ENCODE measurements at places on chromosomes 12 and 14.

- no peak for DNase-seq
Observed at GRCh38 chr12:80178846-80179245, 79.5 kb downstream of the OTOGL start.

DNA sequence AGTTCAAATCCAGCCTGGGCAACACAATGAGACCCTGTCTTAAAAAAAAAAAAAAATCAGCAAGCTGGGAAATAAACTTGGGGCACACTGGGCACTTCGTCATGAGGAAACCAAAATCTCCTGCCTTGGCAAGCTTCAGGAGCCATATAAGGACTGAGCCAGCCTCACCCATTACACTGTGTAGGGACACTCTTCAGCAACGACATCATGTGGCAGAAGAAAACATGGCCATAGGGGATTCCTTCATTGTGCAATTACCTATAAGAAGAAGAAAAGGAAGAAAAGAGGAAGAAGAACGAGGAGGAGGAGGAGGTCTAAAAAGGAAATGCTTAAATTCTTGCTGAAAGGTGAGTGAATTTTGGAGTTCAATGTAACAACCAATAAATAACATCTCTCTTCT, 26.1 kb upstream of the IFNG start:
- DNase-seq = no peak

DNA sequence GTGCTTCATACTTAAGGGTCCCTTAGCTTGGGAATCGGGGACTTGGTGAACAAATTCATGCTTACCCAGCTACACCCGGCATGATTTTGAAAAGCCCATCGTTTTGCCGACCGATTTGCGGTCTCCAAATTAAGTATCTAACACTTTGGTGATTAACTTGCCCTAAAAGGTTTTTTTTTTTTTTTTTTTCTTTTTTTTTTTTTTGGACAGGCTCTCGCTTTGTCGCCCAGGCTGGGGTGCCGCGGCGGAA, 843 bp upstream of the HSP90AA1 start:
- no peak for DNase-seq

- DNase-seq = no peak
Observed at GRCh38 chr14:34098985-34099349, 148.1 kb upstream of the EGLN3 start.

- DNase-seq = no peak
Observed at GRCh38 chr12:62519043-62519442, 52.4 kb downstream of the MON2 start.

- peak; percentile 17 for DNase-seq
Observed at GRCh38 chr12:85865890-85866289, 8.2 kb upstream of the NTS start.

DNA sequence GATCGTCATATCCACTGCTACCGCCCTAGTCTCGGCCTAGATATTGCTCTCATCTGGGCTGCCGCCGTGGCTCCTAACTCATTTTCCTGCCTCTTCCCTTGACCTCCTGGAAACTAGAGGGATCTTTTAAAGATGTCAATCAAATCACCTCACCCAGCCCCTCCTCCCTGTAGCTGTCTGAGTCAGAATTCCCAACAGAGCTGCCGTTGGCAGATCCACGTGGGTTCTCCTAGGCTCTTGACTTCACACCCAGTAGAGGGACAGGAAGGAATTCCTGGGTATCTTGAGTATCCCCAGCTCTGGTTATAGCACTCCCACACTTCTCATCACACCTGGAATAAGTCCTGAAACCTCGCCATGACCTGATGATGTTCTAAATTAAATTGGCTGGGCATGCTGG, 11.9 kb downstream of the TGFB3 start:
- DNase-seq = no peak

DNA sequence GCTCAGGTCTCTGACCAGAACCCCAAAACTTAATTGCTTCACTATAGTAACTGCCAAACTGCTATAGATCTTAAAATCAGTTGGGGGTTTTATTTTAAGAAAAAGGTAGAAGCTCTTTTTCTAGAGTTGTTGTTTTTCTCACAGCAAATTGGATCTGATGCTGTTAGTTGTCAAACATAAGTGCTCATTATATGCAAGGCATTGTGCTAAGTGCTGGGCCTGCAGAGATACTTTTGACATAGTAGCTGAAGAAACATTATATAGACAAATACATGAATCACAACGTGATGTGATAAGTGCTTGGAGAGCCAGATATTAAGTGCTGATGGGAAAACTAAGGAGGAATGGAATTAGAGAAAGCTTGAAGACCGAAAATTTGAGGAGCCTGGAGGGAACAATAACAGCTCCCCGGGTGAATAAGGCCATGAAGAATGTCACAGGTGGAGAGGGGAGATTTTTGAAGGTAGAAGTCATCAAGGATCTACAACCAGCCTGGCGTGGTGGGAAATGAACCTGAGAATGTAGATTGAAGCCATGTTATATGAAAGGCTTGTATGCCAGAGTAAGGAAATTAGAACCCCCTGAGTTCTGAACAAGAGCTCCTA, 126.5 kb downstream of the DYRK2 start:
- DNase-seq = no peak

GRCh38 chr14:46404865-46405811, 246.4 kb downstream of the RPL10L start:
- no peak for DNase-seq

DNA sequence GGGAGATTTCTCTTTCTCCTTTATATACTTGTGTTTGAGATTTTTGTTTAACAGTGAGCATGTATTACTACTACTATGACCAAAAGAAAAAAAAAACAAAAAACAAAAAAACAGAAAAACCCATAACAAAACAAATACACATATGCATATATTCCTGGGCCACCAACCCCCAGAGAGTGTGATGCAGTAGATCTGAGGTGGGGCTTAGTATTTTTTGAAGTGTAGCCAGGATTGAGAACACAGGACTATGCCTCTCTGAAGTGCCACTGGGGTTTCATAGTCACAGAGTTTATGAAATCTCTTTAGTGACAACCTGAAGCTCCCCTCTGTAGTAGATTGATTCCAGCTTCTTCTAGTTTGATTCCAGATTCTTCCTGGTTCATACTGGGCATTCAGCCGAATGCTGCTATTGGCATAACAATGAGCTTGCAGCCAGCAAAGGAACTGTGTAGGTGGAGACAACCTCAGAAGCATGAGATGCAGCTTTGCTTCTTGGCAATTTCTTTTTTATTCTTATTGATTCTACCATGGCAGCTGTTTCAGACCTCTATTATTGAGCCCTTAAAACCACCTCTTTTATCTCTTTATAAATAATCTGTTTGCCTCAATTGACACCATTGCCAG, 15.5 kb upstream of the ANO4 start:
- no peak for DNase-seq

DNA sequence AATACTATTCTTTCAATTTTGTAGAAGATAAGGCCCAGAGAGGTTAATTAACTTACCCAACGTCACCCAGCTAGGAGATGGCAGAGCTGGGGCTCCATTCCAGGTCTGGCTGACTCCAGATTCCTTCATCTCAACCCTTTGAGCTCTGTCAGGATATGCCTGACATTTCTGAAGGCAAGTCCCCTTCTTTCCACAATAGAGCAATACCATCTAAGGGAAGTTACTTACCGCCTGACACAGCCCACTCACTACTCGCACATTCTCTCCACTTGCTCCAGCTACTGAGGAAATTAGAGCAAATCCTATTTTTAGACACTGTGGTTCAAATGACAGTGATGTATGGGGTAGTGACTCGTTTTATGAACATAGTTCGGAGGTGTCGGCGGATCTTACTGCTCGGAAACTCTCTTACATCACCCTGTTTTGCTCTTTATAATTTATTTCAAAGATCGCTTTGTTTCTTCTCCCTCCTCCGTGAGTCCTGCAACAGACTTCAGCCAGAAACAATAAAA, 2.0 kb upstream of the WSCD2 start:
- no peak for DNase-seq

DNA sequence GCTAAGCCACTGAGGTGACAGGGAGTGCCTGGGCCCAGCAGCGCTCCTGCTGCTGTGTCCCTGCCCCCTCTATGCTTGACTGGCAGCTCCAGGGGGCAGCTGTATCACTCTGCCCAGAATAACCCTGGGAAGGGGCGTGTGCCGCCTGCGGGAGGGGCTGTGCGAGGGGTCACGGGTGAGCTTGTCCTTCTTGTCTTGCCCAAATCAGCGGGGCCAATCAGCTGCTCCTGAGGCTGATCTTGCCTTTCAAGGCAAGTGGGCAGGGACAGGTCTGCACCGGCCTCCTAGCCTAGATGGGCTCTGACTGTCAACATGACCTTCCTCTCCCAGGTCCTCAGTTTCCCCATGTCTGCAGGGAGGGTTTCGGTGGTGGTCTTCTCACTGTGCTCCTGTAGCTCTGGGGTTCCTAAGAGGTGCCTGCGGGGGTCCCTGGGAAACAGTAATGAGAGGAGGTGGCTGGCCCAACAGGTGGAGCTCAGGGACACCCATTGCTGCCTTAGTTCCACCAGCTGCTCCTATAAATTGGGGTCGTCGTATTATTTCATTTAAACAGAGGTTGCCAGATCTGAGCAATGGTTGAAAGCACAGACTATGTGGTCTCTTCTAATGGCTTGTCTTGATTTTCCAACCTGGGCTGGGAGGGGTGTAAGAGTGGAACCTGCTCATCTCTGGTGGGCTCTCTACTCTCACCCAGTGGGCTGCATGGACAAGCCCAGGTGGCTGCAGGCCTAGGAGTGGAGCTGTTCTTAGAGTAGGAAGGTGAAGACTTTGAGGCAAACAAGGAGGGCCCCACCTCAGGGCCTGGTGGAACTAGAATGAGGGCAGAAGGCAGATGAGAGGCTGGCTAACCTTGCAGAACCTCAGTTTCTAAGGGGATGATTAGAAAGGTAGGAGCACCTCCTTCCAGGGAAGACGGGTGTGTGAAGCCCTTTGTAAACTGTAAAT, 11.7 kb downstream of the RTL1 start:
- no peak for DNase-seq

GRCh38 chr12:84982888-84983287, 53.2 kb downstream of the TSPAN19 start:
- DNase-seq = no peak

GRCh38 chr12:26331960-26332359, 136.6 kb downstream of the SSPN start:
- no peak for DNase-seq

- DNase-seq = no peak
Observed at GRCh38 chr14:67487937-67488893, at the start of gene TMEM229B. Gene TMEM229B, minus strand, starts transcription at chr14:67488721. Its CDS starts 14,798 bp downstream, at chr14:67473923.

- DNase-seq = no peak
Observed at GRCh38 chr12:84046859-84047258, 865.7 kb downstream of the SLC6A15 start.

GRCh38 chr14:79411403-79412174, 799.7 kb downstream of the DIO2 start:
- DNase-seq = no peak

- DNase-seq = no peak
Observed at GRCh38 chr12:11500861-11501230, 105.5 kb upstream of the PRB2 start.

- no peak for DNase-seq
Observed at GRCh38 chr12:90020881-90021280, 312.2 kb upstream of the ATP2B1 start.

DNA sequence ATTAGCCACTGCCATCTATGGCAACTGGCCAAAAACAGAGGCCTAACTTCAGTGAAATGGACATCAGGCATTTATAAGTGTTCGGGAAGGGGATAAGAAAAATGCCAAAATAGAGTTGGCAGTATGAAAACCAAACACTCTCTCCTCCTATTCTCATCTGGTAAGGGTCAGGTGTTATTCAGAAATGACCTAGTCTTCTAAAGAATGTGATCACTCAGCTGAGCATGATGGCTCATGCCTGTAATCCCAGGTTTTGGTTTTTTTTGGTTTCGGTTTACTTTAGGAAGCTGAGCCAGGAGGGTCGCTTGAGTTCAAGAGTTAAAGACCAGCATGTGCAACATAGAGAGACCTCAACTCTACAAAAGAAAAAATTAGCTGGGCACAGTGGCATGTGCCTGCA, 170.3 kb downstream of the GRIN2B start:
- no peak for DNase-seq

DNA sequence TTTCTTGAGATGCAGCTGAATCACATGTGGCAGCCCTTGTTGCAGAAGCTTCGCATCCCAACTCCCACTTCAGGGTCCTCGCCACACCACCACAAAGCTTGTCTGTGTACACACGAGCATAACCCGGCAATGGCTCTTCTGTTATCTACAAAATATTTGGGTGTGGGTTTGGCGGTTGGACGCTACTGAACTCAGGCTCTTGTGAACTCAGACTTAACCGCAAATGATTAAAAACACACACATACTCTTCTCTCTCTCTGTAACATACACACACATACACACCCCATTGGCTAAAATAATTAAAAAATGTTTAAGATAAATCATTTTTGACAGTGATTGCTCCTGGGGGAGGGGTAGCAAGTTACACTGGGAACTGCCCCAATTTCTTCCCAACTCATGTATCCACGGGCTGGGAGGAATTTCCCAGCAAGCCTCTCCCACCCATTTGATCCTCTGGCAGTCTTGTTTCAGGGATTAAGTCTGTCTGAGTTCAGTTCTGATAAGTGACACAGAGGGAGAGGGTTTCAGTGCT, 63.7 kb upstream of the MANSC4 start:
- no peak for DNase-seq

- no peak for DNase-seq
Observed at GRCh38 chr12:52486166-52487105, 6.6 kb downstream of the KRT6A start.

- DNase-seq = no peak
Observed at GRCh38 chr12:4282103-4282891, 8.7 kb downstream of the CCND2 start.

GRCh38 chr14:75230140-75230792, 48.4 kb upstream of the FOS start:
- no peak for DNase-seq

DNA sequence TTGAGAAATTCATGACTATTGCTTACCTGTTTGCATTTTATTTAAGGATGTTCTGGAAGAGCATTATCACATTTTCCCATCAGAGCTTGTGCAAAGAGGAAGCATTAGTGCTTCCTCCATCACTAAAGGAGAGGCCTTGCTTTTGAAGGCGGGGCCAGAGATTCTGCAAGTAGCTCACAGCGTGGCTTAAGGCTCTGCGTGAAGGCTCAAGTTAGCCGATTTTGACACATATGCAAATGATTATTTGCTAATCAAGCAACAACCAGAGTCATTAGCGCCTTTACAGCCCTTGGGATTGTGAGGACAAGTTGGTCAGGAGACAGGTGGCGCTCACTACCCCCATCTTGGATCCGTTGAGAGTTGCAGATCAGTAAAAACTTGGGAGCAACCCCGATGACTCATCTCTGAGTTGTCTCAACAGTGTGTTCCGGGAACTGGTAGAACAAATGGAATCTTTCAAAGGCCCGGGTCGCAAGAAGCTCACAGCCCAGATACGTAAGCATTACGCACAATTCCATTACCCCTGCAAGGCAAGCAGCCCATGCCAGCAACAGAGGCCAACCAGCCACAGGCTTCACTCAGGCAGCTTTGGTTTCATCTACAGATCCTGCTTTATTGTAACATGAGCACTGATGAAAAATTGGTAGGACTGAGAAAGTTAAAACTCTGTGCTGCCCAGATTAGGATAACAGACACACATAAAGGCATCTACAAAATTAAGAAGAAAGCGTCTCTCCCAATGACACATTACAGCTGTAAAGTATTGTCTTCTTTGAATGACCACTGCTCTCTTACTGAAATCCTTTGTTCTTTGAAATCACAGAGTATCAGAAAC, 34.9 kb upstream of the SPTSSA start:
- DNase-seq = no peak

GRCh38 chr12:53193985-53194716, 12.9 kb downstream of the ITGB7 start:
- no peak for DNase-seq

GRCh38 chr12:66932126-66932525, 253.2 kb upstream of the GRIP1 start:
- DNase-seq = no peak
